ENCODE measurements at places on chromosomes 1 and 21.

DNA sequence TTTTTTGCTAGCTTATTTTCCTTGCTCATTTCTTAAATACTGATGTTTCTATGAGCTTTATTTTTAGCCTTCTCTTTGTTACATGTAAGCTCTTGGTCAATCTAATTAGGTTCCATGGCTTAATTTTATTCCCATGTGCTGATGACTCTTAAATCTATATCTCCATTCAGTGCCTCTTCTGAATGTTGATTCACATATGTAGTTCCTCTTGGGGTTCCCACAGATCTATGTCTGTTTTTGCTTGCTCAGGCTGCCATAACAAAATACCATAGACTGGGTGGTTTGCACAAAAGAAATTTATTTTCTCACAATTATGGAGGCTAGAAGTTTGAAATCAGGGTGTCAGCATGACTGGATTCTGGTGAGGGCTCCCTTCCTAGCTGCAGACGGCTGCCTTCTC, 58.3 kb upstream of the PLA2G4A start:
- DNase-seq: no peak

- DNase-seq: no peak
These were observed 4.7 kb downstream of the CLK2 start for GRCh38 chr1:155268630-155269029.

DNA sequence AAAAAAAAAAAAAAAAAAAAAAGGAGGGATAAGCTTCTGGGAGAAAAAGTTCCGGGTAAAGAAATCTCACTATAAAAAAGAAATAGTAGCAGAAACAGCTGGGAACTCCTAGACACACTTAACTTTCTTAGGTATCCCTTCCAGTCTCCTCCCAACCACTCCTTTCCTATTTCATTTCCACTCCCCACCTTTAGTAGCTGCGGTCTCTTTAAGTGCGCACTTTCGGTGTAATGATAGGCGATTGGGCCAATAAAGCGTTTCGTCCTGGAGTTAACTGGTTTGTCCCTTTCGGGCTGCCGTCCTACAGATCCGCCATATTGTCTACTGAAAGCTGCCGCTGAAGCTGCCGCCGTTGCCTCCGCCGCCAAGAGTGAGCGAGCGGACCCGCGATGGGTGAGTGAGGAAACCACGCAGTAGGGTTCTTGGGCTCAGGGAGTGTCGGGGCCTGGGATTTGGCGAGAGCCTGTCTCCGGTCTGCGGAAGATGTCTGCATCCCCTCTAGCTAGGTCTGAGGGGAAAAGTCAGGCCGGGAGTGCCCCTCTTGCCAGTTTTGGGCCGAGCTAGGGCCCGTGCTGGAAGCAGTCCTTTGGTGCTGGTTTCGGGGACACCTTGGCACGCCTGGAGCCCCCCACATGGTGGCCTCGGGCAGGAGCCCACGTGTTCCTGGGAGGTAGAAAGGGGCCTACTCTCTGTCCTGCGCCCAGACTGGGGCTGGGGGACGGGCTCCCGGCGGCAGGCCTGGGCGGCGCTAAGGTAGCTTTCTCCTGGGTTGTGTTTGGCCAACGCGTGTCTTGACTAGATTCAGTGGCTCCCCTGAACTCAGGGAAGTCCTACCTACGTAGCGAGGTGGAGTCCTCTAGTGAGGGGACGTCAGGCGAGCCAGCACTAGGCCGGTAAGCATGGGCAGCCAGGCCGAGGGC, at the start of gene KPNA6:
TSS of gene KPNA6 (plus strand) at position 315 of the 920 bp plus-strand sequence. CDS start at position 390, 75 bp downstream.
- DNase-seq: peak; percentile 97

DNA sequence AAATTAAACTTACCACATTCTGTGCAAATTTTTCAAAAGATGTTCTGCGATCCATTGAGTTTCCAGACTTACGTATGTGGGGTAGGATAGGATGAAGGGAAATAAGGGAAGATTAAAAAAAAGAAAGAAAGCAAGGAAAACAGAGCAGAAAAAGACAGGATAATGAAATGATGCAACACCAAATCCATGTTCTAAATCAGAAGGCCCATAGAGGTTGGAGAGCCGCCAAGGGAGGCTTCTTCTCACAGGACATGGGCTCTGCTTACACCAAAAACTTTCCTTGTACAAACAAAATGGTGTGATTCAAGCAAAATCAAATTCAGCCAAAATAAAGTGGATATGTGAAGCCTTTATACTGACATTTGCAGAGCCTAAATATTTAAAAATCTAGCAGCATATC, 189.5 kb upstream of the GREM2 start:
- DNase-seq: no peak

- DNase-seq: no peak
These were observed 4.1 kb downstream of the CSF1 start for GRCh38 chr1:109914587-109915240.

GRCh38 chr1:109024646-109025045, 17.3 kb downstream of the WDR47 start:
- no peak for DNase-seq

DNA sequence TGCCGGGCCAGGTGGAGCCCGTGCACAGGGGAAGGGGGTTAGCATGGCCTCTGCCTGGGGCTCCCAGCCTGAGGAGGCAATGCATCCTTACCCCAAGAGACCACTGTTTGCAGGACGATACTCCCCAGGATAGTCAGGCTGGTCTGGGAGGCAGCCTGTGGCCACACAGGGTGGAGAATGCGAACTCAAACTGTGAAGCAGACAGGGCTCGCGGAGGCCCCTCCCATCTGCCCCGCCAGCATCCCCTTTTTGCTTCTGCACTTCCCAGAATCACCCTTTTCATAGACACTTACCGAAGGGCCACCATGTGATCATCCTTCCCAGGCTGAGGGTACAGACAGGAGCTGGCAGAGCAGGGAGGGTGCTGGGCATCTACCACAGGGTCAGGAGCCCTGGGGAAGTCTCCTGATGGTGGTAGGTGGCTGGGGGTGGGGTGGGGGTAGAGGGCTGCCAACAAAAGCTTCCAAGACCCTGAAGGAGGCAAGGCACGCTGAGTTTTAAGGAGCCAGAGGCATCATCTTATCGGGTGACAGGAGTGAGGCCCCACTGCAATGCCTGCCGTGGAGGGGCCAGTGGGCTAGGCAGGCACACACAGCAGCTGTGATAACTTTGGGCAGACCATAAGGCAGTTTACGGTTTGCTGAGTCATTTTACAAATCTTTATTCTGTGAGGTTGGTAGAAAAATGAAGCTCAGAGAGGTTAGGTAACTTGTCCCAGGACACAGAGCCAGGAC, 31.3 kb upstream of the BTG2 start:
- peak; percentile 54 for DNase-seq

DNA sequence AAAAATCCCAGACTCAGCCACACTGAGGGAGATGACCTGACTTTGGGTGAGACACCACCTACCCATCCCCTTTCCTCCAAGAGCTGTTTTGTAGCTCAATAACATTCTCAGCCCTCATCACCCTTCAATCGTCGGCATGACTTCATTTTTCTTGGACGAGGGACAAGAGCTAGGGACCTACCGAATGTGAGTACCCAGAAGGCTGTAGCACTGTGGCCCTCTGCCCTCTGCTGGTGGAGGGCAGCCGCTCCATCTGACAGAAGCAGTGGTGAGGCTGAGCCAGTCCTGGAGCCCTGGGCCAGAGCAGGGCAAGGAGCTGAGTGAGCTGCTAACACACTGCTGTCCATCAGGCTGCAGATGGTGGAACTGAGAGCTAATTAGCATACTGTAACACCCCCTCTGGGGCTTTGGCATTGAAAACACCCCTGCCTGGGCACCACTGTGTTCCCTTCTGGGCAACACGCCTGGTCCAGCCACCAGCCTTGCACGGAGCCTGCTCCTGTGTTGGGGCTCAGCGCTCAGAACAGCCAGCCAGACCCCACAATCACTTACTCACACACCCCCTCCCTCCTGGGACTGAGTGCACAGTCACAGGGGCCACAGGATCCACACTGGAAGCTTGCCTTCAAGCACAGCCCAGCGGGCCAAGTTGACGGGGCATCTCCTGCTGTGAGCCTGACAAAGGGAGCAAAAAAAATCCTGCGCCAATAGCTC, 18.3 kb upstream of the ALPL start:
- peak; percentile 74 for DNase-seq

DNA sequence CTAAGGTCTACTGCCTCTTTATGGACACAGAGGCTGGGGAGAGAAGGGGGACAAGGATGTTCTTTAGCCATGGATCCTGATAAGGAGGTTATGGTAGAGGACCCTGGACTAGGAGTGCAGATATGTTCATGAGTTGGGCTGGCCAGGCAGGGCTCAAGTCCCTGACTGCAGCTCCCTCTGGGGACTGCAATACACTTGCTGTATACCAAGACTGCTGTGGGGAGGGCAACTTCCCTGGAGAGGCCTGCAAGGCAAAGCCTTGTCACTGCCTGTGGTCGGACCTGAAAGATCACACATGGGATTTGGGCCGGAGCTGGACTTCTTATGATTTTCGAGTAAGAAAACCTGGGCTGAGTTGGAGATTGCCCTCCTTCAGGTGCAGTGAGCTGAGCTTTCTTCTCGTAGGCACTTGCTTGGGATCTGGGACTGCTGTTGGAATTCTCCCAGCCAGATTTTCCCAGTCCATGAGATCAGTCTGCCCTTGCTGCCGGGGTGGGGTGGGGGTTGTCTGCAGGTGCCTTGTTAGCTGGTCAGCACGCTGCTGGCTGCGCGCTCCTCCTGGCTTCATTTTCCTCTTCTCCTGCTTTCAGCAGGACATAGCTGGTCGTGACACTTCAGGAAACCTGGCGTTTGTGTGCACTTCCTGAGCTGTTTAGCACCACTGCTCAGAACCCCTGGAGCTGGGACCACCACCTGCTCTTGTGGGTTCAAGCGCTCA, 49.0 kb upstream of the KCNJ6 start:
- DNase-seq: peak; percentile 12

DNA sequence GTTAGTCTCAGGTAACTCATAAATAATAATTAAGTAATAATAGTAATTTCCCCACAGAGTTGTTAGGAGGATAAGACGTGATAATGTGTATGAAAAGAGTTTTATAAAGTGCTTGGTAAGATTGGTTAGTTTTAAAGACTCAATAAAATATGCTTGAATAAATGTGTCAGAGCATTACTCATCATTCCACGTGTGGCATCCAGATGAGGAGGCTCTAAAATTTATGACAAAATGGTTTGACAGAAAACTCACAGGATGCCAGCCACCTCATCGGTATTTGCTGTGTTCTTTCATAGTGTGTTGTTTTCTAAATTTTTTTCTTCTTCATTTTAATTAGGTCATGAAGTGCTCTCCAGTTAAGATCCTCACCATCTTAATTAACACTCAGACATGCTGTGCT, 19.1 kb upstream of the SPAG17 start:
- DNase-seq: no peak

GRCh38 chr1:29924017-29924431, 687.7 kb downstream of the PTPRU start:
- peak; percentile 63 for DNase-seq

GRCh38 chr1:183106746-183107145, 79.3 kb upstream of the LAMC2 start:
- no peak for DNase-seq

All from GM23338 (cell line).